Omental fat pad (tissue), 4 donors: ENCODE measurements at places on chromosomes 7 and 10. TPM values are rescaled to one million over a fixed set of nuclear protein-coding genes. Genes with fewer than 3 reads are reported as not detected.

The FBXO24 gene
- not detected for total RNA-seq

The GPR146 gene
- 37.3 TPM for total RNA-seq

DNA sequence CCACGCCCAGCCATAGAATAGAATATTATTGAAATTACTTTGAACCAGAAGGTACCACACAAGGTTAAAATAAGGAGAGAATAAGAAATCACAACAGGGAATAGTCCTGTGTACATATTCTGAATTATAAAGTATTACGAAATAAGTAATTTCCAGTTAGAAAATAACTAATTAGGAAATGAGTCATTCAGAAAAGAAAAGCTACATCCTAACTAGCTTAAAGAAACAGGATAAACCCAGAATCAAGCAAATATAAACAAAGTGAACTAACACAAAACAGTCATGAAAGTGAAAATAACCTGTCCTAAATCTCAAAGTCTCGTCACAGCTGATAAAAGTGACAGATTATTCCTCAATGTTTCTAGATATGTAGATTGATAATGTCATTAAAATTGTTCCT is 74.8 kb upstream of the NEBL start:
- DNase-seq, result no peak

- DNase-seq, result no peak
Measured at GRCh38 chr10:60280475-60280874, 109.2 kb downstream of the ANK3 start.

- DNase-seq, result no peak
Measured at GRCh38 chr7:71535616-71536015, 403.7 kb downstream of the GALNT17 start.

DNA sequence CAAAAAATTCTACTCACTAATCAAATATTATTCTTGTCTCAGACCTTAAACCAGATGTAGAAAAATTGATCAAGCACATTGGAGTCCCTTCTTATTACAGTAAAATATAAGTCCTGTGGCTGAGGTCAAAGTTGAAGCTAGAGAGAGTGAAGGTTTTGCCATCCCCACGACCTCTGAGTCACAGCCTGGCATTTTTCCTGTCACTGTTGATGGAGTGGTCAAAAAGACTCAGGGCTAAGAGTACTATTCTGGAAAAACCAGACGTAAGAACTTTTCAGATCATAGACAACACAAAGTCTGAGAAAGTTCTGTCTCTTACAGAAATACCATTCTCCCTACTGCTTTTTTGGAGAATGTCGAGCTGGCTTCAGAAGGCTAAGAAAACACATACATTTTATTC is 323.7 kb upstream of the ANKRD30A start:
- DNase-seq, result no peak

GRCh38 chr10:19668116-19668515 is 148.1 kb upstream of the PLXDC2 start:
- no peak for DNase-seq

DNA sequence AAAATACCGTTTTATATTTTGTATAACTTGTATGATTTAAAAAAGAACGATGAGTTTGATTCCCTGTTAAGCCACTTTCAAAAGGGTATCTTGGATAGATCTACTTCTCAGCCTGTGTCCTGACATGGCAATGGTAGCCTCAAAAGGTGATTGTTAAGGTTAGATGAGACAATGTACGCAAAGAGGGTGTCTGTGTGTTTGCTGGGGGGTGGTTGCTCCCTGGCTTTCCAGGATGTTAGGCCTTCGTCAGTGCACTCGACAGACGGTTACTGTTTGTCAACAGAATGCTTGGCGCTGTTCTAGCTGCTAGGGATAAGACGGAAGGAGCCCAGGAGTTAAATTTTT is 90.3 kb downstream of the NEURL1 start:
- DNase-seq, result no peak

DNA sequence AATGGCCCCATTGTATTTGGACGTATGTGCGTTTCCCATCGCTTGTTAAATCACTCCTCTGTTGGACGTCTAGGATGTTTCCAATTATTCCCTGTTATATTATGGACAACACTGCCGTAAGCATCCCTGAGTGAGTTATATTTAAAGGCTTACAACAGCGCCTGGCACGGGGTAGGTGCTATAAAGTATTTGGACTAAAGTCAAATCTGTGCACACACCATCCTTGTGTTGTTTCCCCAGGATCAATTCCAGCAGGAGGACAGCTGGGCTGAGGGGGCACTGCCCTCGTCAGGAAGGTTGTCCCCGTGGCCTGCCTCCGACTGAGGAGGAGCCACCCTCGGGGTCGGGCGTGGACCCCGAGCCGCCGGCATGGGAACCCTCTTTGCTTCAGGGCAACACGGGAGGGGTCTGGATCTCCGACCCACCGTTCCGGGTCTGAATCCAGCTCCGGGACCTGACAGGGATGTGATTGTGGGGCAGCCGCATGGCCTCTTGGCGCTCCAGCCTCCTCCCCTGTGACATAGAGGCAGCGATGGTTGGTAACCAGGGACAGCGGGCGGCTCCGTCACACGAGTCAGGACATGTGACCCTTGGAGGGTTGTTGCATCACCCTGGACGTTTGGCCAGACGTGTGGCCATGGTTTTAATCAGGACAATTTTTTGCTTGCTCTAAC is 1.5 kb upstream of the JAKMIP3 start:
- DNase-seq, result no peak

DNA sequence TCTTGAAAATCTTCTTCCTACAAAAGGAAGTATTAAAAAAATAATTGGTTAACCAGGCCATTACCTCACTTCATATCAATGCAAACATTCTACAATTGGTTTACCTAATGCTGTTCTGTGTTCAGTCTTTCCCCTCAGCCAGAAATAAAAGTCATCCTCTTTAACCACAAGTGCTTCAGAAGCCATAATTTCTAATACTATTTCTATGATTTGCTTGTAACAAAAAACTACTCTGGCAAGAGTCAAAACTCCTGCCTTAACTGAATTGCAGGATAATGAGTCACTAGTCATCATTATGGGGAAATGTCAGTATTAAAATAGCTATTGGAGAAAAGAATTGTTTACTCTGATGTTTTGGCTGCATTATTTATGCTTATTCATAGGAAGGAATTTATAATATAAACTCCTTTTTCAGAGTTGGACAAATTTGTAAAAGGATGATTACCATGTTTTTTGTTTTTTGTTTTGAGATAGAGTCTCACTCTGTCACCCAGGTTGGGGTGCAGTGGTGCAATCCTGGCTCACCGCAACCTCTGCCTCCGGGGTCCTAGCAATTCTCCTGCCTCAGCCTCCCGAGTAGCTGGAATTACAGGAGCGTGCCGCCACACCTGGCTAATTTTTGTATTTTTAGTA is 55.5 kb upstream of the ODAD2 start:
- no peak for DNase-seq
